ENCODE measurements at places on chromosomes 6 and 20.

DNA sequence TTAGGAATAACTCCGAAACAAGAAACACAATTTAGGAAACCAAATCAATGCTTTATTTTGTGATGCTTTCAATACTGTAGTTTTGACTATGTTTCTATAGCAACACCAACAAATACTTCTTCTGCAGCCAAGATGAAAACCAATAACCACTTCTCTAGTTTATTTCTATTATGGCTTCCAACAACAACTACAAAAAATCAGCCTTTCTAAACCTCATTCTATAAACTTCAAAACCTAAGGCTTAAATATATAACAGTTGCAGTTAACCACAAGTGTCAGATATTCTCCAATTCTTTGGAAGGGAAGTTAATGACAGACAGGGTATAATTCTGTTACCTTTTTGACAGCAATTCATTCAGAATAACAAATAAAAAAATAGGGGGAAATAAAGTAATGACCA, 80.9 kb downstream of the EPB41L2 start:
- DNase-seq = no peak

DNA sequence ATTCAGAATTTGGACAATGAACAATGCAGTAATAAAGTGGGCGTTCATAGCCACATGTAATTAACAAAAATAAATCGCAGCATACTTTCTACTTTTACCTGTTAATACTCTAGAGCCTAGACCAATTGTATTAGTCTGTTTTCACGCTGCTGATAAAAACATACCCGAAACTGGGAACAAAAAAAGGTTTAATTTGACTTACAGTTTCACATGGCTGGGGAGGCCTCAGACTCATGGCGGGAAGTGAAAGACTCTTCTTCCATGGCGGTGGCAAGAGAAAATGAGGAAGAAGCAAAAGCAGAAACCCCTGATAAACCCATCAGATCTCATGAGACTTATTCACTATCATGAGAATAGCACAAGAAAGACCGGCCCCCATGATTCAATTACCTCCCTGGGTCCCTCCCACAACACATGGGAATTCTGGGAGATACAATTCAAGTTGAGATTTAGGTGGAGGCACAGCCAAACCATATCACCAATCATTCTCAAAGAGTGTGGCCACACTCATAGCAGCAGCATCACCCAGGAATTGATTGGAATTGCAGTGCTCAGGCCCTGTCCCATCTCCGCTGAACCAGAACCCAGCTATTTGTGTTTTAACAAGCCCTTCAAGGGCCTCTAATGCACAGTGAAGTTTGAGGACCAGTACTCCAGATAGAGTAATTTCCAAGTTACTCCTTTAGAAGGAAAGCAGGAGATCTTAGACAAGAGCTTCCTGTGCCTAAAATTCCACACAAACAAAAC, 650.0 kb downstream of the KIF16B start:
- peak; percentile 26 for DNase-seq

DNA sequence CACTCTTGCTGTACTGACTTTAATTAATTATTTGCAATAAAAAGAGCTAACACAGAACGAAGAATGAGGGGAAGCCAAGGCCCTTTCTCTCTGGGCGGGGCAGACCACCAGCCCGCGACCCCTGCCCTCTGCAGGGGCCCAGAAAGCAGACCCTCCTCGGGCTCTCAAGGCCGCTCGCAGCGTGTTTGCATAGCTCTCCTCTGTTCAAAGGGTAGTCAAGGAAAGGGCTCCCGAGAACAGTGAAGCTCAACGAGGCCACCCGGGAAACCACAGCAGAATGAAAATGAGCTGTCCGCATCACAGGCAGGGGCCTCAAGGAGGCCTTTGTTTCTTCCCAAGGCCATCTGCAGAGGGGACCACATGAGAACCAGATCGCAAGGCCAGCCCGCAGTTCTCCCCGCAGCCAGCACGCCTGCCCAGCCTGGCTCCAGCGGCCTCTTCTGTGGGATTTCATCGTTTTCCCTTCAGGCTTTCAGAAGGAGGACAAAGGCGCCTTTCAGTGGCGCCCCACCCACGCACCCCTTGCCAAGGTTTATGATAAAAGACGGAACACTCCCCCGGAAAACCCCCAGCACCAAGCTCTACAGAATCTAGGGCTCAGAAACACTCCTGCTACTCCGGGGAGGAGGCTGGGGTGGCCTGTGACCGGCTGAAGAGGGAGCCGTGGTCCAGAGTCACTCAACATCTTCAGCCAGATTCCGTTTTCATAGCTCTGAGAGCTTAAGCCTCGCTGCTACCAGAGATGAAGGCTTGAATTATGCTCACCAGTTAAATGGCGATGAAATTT, 25.3 kb downstream of the ACSS1 start:
- DNase-seq = peak; percentile 98

GRCh38 chr6:31898383-31899011, 999 bp upstream of the EHMT2 start:
- peak; percentile 74 for DNase-seq

DNA sequence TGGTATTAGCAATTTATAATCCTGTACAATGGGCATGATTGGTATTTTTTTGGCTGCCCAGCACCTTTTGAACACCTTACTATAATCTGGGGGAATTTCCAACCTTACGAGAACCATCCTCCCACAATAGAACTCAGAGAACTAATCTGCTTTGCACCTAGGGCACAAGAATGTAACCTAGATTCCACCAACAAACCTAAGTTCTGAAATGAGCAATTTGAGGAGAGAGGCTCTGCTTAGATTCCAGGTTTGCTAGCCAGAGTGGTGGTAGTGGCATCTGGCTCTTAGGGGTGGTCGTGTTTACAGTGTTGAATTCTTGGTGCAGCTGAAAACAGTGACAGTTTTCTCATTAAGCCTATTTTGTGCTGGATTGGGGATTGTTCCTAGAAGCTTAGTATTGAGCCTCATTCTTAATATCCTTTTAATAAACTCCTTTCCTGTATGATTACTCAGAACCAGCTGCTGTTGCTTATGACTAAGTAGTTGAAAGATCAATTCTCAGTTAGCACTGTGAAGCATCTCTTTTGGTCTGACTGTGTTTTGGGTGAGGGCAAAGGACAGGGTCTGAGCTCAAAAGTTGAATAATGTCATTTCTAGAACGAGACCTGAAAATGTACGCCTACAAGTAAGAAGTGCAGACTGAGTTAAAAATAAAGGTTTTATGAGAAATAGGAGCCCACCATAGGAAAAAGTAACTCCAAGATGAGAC, 385.6 kb downstream of the CDKAL1 start:
- no peak for DNase-seq

DNA sequence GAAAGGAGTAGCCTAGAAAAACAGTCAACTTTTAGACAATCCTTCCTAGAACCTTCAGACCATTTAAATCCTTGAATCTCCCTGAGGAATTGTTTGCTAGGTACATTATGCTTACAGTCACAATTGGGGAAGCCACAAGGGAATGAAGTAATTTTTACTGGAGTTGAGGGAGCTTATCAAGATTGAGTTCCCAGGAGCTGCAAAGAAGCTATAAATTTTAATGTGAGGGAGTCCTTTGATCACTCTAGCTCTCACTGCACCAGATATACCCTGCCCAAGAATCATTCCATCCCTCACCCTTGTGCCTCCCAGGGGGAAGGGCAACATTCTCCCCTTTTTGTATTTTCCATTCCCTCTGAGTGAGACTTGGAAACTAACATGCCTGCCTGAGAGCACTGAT, 12.3 kb upstream of the ZNF165 start:
- no peak for DNase-seq

DNA sequence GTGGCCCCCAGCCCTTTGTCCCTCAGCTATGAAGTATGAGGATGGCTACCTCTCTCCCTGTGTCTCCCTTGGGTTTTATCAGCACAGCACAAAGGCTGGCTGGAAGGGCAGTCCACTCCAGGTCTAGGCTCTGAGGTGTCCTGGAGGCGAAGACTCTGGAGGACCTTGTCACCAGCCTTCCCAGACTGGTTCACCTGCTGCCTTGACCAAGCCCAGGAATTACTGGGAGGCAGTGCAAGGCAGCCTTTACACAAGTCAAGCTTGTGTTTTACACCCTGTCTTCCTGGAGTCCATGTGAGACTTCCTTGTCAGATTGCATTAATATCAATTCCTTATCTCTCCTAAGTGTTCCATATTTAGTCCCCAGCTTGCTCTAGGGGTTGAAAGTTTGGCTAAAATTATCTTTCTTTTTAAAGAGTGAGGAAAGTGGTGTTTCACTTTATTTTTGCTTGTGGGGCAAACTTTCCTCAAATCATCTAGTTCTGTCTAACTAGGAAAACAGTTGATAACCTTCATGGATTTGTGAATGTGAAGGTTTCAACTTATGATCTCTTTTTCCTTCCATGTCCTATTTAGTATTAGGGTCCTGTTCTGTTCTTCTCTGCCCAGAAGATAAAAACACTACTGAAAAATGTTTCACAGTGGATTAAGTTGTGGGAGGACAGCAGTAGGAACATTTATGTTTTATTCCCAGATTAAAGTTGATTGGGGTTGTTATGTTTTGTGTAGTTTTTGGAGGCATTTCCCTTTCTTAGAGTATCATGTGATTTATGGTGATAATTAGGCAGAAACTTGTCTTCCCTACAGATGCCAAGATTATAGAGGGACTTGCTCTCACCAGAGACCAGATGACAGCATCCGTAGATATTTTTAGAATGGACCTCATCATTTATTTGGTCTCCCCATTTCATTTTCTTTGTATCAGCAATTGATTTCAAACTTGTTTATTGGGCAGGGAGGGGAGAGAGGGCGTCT, 114.8 kb downstream of the FOXO3 start:
- no peak for DNase-seq

DNA sequence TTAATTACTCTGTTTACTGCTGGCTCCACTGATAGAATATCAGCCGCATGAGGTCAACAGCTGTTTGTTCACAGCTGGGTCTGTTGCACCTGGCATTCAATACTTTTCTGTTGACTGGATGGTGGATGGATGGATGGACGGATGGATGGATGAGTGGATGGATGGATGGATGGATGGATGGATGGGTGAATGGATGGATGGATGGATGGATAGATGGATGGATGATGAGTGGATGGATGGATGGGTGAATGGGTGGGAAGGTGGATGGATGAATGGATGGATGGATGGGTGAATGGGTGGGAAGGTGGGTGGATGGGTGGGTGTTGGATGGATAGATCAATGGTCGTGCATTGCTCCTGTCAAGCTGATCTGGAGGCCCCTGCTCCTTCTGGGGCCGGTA, 422.2 kb upstream of the SULF2 start:
- no peak for DNase-seq

DNA sequence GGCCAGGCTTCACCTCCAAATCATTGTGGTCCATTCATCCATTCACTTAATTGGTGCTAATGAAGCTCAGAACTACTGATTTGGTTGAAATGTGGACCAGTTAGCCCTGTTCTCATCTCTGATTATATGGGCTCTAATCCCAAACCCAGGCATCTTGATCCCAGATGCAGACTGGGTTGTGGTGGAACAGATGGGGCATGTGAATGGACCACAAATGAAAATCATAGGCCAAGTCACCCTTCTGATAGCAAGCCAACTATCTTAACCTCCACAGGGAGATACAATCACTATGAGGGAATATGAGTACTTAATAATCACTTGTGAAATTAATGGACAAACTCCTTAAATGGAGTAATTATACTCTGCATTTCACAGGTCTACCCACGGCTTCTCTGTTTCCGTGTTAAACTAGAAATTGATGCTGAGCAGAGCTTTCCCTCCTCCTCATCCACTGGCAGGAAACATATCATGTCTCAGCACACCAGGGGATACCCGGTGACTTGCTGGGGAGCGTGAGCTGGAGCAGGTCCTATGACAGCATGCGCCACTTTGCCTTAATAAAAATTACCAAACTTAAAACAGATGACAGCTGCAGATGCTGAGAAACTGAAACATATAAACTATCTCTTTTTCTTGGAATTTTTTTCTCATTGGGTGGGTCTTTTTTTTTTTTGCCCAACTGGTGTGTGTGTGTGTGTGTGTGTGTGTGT, 108.8 kb upstream of the HEY2 start:
- DNase-seq = no peak

DNA sequence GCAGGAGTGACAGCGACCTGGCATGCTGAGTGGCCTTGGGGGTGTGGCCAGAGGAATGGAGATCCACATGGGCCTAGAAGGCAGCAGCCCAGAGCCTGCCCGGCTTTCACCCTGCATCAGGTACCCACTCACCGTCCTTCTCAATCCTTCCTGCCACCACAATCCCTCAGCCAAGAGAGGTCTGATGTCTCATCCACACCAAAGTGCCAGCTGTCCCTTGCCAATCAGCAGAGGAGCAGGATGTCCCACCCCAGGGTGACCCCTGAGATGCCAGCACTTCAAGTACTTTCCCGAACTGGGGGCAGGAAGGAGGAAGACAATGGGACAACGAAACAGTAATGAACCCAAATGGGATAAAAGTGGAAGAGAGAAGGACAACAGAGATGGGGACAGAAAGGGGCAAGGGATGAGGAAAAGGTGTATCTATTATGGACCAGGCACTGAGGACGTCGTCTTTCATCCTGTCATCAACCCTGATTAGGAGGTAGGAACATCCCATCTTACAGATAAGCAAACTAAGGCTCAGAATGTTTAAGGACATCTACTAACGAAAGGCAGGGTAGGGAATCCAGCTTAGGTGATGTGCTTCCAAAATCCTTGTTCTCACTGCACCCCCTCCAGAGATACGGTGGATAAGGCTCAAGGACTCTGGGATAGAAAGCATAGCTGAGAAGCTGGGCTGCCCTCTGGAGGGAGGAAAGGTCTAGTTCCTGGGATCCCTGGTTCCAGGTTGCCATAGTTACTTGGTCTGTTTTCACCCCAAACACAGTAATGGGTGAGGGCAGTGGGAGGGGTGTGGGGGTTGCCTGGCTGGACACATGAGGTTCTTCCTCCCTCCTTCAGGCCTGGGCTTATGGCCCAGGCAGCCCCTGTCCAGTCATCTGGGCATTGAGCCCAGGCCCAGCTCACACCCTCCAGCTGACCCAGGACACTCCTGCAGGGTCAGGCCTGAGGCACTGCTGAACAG, 4.5 kb upstream of the TNXB start:
- peak; percentile 57 for DNase-seq

- no peak for DNase-seq
Observed at GRCh38 chr20:63501818-63502670, 3.2 kb upstream of the EEF1A2 start.

- no peak for DNase-seq
Observed at GRCh38 chr20:60627751-60628565, 624.1 kb upstream of the CDH4 start.

DNA sequence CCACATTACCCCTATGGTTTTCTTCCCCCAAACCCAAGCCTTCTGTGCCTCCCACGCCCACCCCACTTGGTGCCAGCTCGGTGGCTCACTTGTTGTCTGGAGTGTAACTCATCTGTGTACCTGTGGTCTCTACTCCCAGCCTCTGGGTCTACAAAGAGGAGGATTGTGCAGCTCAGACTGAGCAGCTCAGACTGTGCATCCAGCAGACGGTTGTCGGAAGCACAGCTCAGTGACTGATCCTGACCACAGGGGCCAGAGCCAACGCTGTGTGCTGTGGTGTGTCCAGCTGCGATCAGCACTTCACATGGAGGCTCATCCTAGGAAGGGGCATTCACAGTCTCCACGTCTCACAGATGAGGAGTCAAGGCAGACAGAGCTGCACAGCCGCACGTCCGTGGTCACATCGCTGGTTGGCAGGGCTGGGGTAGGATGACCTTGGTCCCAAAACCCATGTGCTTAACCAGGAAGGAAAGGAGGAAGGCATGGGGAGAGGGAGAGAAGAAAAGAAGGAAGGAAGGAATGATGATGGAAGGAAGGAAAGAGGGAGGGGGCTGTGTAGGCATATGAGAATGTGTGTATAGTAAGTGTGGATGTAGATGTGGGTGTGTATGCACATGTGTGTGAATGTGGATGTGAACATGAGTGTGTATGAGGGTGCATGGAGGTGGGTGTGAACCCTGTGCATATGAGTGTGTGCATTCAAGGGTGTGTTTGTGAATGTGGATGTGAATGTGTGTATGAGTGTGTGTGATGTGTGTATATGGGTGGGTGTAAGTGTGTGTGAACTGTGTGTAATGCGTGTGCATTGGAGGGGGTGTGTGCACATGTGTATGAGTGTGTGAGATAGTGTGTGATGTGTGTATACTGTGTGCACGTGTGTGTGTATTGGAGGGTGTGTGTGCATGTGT, 28.2 kb upstream of the STX16 start:
- DNase-seq = no peak

Data from pons (tissue), 1 donor.